ENCODE measurements at places on chromosomes 12 and 14.

GRCh38 chr14:61360796-61361525, 39.6 kb downstream of the PRKCH start:
- no peak for DNase-seq

DNA sequence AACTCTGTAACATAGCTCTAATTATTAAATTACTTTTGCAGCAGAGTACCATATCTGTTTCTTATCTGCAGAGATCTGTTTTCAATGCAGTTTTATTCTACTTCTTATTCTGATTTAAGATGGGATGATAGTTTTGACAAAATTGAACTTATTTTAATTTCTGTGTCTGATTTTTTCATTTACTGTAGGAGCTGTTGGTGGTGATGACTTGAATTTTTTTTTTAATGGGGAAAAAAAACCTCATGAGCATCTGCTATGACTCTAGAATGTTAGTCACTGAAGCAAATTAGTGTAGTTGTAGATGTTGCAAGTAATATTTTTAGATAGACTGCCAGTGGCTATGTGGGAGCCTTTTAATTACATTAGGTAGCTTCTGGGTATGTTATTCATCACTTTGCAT, 23.4 kb downstream of the DNM1L start:
- DNase-seq = no peak

GRCh38 chr12:55771736-55772135, 28.8 kb downstream of the GDF11 start:
- no peak for DNase-seq

- no peak for DNase-seq
Observed at GRCh38 chr12:74539765-74540526, 2.3 kb downstream of the ATXN7L3B start.

DNA sequence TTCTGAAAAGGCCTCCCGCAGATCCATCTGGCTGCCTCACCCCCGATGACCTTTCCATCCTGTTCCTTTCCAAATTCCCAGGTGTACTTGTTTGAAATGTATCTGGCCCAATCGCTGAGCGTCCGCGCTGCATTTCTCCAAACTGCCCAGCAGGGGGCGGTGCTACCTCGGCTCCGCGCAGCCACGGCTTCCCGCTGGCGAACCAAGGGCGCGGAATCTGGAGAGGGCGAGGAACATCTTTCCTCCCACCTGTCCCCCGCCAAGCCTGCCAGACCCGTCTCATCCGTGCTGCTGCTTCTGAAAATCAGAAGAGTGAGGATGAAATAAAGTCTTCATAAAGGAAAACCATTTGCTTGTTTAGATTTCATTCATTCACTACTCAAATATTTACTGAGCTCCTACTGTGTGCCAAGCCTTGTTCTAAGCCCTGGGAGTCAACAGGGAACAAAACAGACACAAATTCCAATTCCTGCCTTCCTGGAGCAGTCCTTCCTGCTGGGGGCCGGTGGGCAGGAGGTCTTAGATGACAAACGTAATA, 16.8 kb upstream of the MYL2 start:
- peak; percentile 26 for DNase-seq

- no peak for DNase-seq
Observed at GRCh38 chr12:27104546-27104945, 22.2 kb upstream of the C12orf71 start.

DNA sequence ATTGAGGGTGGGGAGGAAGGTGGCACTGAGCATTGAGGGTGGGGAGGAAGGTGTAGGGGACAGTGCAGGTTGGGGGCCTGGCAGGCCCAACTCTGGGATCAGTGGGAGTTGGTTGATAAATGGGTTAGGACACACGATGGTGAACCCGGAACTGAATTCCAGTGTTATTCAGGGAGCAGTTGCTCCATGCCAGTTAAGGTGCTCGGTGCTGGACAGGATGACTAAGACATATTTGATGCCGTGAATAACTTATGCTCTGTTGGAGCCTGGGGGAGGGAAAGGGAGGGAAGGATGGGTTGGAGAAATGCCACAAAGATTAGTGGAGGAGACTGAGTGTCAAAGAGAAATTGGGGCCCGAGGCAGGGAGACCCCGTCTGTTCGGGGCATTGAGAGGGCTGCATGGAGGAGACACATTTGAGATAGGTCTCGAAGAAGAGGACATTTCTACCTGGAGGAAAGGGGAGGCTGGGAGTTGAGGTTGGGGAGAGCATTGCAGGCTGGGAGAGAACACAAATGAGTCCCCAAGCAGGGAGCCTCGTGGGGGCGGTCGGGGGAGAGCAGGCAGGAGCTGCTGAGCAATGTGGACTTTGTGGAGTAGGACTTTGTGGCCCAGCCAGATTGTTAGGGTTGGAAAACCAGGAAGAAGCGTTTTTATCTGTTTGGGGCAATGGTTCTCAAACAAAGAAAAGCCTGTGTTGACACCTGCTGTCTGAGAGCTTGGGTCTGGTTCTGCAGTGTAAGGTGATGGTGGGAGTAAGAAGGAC, 65.3 kb downstream of the IQSEC3 start:
- no peak for DNase-seq

Data from stimulated activated naive CD4-positive, alpha-beta T cell treated with Interleukin-2 at 50 U/mL for 16 hours (primary cell).